ENCODE measurements at places on chromosomes 7 and 10.
A peak's percentile ranks its signal among the peaks of the same experiment; 100 is the strongest.

DNA sequence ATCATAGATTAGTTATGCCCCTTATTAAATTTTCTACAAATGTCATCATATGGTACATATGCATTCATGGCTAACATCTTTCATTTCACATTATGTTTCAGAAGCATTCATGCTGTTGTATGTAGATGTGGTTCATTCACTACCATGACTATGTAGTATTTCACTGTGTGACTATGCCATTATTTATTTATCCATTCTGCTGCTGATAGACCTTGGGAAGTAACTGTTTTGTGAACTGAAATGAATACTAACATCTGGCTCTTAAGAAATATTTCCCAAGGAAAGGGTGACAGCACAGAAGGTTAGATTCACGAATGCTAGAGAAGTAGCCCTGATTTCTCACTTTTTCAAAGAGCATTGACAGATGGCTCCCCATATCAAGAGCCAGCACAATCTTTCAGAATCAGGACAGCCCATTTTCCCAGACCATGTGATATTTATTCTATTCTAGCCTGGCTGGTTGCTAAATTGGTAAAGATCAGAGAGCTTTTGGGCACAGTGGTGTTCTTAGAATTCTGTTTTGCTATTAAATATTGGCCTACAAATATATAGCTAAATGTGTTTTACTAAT lies 157.4 kb downstream of the DYNC1I1 start:
- DNase-seq, result no peak

- DNase-seq, result no peak
Observed at GRCh38 chr7:74371381-74372341, 82.0 kb upstream of the GTF2IRD1 start.

DNA sequence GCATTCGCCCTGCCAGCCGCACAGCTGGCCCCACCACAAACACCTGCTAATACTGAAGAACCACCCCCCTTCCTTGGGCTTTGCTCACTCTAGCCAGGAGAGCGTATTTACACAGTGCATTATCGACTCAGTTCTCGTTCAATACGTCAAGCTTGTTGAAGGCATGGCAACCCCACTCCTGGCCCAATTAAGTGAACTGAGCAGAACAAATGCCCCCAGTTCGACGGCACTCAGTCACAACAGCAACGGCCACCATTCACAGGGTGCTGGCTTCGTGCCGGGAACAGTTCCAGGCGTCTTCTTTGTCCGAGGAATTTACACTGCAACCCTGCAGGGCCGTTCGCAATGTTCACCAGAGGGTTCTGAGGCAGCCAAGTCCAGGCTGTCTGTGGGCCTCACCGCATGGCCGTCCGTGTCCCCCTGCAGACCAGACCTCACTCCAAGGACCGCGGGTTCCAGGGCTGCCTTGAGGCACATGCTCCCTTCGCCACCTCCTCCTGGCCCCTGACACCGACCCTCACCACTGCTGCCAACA lies 175.3 kb downstream of the DIP2C start:
- no peak for DNase-seq

- DNase-seq, result no peak
Observed at GRCh38 chr7:158581440-158582088, 6.1 kb downstream of the PTPRN2 start.

GRCh38 chr7:99456288-99456687 lies 9.7 kb downstream of the ATP5MF start:
- DNase-seq, result no peak

GRCh38 chr10:12561307-12561706 lies 212.0 kb downstream of the CAMK1D start:
- no peak for DNase-seq

DNA sequence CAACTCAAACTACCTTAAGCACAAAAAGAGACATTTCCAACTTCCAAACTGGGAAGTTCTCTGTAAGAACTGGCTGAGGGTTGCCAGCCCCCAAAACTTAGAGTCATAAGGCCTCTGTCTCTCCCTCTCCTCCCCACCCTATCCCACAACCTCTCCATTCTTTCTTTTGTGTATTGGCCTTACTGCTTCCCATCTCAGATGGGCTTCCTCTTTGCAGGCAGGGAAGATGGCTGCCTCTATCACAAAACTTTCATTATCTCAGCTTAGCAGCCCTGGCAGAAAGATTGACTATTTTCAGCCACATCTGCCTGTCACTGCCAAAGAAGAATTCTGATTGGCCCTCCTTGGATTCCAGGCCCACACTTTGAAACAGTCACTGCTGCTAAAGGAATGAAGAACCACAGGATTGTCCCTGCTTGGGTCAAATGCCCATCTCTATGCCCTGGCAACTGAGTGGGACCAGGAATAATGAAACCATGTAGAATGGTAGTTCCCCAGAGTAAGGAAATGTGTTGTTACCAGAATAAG lies 58.0 kb upstream of the PRKAR2B start:
- DNase-seq, result no peak

DNA sequence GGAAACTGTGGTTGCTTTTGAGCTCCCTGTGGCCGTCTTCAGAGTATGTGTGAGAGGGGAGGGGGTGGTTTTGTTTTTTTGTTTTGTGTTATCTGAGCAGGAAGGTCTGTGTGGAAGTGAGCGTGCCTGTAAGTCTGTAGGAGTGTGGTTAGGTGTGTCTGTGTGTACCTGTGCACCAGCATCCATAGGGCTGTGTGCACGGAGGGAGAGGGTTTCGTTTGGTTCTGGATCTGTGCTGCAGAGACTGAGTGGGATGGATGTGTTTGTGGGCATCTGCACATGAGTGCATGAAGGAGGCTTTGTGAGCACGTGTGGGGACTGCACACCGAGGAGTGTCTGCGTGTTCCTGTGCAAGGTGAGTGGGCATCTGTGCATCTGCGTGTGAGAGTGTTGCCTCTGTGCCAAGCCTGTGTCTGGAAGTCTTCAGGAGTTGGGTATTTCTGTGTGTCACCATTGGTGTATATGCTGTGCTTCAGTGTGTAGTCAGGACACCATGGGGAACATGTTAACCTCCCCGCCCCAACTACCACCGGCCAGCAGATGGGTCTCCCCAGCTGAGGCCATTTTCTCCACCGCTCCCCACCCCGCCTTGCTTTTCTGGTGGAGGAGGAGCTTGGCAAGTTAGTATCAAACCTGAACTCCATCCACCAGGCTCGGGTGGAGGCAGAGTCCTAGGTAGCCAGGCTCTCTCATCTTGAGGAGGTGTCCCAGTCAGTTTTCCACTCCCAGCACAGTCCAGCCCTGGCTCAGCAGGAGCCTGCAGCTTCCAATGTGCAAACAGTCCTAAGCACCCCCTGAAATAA lies 7.1 kb upstream of the TLX1 start:
- DNase-seq, result no peak

- peak; percentile 24 for DNase-seq
Observed at GRCh38 chr10:43048301-43049051, 28.4 kb upstream of the RET start.

GRCh38 chr7:31340603-31341002 lies at the start of gene NEUROD6:
NEUROD6 (minus strand) TSS chr7:31340726; CDS start chr7:31339268, 1,458 bp downstream.
- DNase-seq, result no peak

Measured in right lobe of liver (tissue), 6 donors.